ENCODE measurements at places on chromosomes 2 and 18.

GRCh38 chr2:238970553-238971081, 122.7 kb downstream of the TWIST2 start:
- peak; percentile 29 for DNase-seq

- no peak for DNase-seq
Observed at GRCh38 chr2:99490623-99491461, 1.0 kb upstream of the REV1 start.

DNA sequence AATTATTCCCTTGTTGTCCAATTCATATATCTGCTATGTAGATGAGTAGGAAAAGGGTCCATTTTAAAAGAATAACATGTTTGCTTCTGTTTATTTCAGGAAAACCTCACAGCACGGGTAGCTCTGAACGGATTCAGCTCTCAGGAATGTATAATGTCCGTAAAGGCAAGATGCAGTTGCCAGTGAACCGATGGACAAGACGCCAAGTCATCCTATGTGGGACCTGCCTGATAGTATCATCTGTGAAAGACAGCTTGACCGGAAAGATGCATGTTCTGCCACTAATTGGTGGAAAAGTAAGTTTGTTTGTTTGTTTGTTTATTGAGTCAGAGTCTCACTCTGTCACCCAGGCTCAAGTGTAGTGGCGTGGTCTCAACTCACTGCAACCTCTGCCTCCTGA, 114.6 kb downstream of the PHLPP1 start:
- DNase-seq = no peak

GRCh38 chr18:23733895-23734294, 44.6 kb downstream of the LAMA3 start:
- no peak for DNase-seq

DNA sequence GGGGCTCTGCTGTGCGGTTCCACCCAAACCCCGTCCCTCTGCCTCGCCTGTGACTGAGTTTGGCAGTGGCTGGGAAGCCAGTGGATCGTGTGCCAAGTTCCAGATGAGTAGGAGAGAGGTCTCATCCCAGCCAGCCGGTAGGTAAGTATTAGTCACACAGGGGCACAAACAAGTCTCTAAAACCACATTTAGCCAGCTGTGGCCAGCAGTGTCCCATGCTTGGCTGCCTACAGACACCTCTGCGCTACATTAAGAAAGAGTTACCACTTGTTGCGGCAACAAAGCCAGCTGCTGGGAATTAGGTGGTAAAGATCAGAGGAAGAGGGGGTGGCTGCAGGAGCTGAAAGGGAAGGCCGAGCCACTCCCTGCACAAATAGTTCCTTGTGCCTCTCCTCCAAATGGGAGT, 81.2 kb downstream of the GATA6 start:
- peak; percentile 23 for DNase-seq

DNA sequence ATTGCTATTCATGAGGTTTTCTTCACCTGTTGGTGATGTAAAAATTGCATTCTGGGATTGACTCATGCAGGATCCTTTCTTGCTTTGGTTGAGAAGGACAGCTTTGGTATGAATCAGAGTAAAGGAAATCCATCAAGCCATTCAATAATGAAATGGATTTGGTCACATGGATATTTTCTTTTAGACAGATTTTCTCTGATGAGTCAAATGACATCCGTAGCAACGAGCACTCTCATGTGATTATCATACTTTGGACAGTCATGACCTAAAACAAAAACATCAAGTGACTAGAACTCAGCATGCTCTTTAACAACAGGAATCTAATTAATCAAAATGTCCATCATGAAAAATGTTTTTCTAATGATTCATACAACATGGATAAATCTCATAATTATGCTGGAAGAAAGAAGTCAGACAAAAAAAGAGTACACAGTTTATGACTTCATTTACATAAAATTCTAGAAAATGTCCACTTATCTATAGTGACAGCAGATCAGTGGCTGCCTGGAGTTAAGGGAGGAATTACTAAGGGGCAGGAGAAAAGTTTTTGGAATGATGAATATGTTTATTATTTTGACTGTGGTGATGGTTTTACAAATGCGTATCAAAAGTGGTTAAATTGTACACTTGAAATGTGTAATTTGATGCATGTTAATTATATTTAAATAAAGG, 30.7 kb downstream of the TRAK2 start:
- DNase-seq = no peak

GRCh38 chr2:161913865-161914264, 160.2 kb downstream of the DPP4 start:
- DNase-seq = no peak

GRCh38 chr18:51120809-51121596, 76.5 kb downstream of the MEX3C start:
- DNase-seq = no peak

DNA sequence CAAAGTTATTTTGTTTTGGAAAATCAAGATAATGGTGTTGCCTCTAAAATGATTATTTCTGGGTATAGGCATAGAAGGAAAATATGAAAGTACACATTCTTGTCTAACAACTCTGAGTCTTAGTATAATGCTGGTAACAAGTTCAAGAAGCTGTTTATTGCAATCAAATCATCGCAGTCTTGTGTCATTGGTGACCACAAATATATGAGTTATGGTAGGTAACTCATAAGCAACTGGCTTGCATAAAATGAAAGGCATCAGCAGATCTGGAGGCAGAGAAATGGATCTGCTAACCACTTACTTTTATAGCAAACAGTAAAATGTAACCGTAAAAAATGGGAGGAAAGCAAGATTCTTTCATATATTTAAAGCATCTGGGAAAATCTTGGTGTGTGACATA, 156.2 kb upstream of the TCF4 start:
- no peak for DNase-seq

DNA sequence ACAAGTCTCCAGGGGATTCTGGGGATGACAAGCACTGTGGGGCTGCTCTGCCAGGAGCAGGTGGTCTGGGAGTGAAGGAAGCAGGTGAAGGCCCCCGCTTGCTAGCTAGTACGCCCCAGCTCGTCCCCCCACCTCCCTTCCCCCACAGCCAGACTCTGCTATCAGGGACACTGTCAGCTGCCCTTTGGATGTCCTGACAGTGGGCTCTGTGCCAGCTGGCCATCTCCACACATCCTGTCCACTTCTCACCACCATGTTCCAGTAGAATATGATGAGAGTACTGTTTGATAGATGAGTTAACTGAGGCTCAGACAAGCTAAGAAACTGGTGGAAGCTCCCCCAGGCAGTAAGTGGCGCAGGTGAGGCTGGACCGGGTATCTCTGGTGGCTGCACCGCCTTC, 276.2 kb downstream of the CELF4 start:
- no peak for DNase-seq

DNA sequence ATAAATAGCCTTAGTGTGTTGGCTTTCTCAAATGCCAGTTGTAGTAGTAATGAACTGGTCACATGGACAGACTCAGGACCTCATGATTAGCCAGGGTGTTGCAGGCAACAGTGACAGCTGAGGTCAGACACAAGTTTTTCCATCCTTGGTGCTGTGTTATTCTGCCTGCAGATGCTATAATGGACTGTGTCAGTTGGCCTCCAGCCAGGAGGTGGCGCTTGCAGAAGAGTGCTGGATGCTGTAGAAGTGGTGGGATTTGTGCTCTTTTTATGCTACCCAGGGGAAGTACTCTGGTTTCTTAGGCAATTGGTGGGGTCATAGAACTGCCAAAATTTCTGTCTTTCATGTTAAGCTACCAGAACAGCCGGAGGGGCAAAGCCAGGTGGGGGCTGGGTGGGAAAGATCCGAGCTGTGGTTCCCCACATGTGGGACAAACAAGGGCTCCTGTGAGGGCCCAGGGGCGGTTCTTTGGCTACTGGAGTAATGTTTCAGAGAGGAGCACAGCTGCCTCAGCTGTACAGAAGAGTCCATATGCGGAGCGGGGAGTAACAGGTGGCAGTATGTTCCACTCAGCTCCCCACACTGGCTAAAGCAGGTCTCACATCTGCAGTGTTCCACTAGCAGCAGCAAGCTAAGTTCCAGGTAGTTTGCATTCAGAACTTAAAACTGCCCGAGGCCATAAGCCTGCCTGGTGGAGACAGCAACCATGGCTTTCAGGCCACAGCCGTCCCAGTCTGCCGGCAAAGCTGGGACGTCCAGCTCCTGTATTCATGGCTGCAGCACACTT, 104.4 kb downstream of the GULP1 start:
- DNase-seq = no peak

- DNase-seq = peak; percentile 45
Observed at GRCh38 chr18:26813043-26813442, 52.5 kb downstream of the AQP4 start.

- no peak for DNase-seq
Observed at GRCh38 chr2:148978026-148978685, 60.3 kb upstream of the LYPD6B start.

DNA sequence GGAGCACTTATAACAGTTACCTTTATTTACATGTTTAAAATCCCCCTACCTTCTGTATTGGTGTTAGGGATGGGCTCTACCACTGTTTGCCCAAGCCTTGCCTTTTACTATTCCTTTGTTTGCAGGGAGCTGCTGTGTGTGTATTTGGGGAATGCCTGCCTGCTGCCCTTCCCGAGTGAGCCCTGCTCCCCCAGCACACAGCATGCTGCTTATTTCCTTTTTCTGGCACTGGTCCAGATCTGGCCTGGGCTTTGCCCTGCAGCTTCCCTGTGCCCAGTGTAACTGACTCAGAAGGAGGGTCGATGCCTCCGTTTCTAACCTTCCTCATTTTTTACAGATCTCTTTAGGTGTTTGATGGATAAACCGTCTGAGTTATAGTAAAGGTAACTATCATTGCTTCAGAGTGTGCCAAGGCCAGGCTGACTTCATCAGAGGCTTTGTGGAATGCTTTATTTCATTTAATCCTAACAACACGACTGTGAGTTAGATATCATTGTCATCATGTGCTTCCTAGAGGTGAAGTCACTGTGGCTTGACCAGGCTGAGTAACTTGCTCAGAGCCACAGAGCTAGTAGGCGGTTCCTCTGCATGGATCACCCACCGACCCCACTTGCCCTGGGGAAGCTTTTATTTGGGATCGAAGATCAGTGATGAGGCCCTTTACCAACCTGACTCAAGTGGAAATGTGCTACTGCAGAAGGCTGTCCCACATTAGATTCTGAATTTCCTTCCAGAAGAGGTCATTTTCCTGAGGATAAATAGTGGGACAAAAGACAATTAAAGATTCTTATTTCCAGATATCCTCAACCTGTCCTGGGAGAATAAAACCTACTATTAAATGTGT, 238.8 kb downstream of the ZNF407 start:
- peak; percentile 10 for DNase-seq

DNA sequence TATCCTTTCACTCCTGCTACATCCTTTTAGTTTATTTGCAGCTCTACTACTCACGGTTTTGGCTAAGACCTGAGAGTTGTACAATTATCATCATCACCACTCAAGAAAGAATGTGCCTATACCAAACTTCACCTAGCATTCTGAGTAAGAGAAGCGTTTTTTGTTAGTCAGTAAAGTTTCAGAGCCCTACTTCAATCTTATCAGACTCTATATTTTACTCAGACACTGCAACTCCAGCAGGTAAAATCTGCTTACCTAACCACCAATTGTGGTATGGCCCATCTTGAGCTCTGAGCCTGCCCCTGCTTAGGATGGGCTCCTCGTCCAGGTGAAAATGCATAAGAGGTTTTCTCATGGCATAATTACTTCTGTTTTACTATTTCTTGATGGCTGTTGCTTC, 37.1 kb downstream of the ICOS start:
- DNase-seq = no peak

DNA sequence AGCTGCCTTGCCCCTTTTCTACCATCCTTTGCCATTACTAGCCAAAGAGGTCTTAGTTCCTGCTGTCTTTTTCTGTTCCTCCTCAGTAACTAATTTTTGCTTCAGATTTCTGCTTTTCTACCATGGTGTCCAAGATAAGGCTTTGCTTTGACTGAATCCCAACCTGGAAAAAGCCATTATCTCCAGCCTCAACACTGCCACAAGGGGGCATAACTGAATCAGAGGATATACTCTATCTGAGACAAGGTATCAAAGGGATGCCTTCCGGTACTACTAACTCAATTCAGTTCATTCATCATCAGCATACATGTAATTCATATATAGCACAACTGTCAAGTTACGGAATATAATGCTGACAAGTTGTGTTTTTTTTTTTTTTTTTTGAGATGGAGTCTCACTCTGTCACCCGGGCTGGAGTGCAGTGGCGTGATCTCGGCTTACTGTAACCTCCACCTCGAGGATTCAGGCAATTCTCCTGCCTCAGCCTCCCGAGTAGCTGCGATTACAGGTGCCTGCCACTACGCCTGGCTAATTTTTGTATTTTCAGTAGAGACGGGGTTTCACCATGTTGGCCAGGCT, 11.4 kb downstream of the OSGEPL1 start:
- peak; percentile 27 for DNase-seq

DNA sequence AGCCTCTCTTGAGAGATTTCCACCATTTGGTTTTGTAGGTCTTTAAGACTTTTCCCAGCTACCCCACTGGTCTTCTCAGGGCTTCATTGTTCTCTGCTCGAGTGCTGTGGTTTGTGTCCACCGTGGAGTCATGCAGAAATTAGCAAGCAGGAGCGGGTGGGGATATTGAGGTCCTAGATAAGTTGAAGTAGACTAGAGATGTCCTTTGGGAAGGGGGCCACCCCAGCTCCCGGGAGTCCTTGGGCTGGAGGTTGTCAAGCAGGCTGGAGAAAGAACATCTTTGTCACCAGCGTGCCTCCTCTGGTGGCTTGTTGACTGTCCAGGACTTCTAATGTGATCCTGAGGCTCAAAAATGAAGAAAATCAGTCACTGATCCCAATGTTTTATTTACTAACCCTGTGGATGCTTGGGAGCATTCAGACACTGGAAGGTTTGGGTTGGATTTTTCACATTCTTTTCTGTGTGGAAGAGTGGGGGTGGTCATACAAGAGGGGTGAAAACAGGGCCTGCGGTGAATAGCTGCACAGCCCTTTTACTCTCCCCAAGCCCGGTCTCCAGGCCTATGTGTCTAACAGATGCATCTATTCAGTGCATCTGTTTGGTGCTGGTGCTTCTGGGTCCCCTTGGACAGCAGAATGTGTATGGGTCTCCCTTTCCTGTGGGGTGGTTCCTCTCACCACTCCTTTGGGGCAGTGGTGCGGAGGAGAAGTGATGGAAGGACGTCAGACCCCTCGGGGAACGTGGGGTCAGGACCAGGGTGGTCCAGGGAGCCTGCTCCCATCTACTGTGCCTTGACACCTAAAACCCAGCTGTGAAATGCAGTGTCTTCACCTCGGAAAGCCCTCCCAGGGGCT, 208.1 kb downstream of the KLHL29 start:
- no peak for DNase-seq
